Adrenal gland (tissue), 19 donors: ENCODE measurements at places on chromosomes 7 and 10. TPM values are rescaled to one million over a fixed set of nuclear protein-coding genes. Genes with fewer than 3 reads are reported as not detected.

GRCh38 chr10:91144961-91145360 is 75.5 kb upstream of the PCGF5 start:
- DNase-seq = no peak

- DNase-seq = peak; percentile 75
Observed at GRCh38 chr7:95476904-95477594, 8.7 kb upstream of the ASB4 start.

The OPN1SW gene
- not detected for total RNA-seq

GRCh38 chr7:158683541-158683940 is 21.1 kb downstream of the NCAPG2 start:
- DNase-seq = no peak

- no peak for DNase-seq
Observed at GRCh38 chr7:30176463-30177109, 41.8 kb downstream of the MTURN start.

DNA sequence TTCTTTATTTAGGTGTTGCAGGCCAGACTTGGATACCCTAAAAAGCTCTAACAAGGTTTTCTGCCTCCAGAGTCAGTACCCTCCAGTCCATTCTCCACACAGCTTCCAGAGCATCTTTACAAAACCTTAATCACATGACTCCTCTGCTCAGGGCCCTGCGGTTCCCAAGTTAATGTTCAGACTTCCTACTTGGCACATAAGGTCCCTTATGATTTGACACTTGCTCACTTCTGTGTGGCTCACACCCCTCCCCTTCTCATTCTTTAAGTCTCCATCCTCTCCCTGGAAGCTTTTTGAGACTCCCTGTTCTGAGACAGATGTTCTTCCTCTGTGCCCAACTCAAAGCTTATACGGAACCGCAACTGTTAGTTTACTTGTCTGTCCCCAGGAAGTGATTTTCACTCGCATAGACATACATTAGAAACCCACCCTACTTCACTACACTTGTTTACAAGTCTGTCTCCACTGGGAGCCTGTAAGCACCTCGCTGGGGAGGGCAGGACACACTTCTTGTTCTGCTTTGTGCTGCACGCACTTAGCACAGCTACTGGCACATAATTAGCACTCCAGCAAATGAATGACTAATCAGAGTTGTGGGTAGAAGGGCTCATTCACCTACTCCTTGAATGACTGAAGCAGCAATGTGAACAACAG is 154.3 kb upstream of the LAMB4 start:
- no peak for DNase-seq

GRCh38 chr10:16458166-16458955 is 21.6 kb downstream of the PTER start:
- no peak for DNase-seq

DNA sequence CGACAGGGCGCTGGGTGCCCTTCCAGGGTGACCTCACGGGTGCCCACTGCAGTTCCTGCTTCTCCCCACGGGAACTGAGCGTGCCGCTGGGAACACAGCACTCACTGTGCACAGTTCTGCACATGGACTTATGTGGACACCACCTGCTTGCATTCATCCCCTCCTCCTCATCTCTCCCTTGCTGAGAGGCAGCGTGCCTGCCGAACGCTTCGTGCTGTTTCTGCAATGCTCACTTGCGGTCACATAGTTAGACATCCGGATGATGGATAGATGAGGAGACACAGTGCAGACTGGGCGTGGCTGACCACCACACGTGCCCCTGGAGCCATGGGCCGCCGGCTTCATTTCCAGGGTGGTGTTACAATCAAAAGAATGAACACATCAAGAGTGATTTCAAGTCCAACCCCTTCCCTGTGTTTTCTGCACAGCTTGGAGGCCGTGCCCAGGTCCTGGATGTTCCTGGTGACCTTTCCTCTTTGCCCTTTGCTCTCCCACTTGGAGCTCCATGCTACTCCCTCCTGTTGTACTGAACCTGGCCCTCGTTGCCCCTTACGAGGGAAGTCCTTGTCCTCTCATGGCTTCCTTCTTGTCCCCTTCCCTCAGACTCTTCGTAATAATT is 119.4 kb downstream of the VIPR2 start:
- DNase-seq = no peak

DNA sequence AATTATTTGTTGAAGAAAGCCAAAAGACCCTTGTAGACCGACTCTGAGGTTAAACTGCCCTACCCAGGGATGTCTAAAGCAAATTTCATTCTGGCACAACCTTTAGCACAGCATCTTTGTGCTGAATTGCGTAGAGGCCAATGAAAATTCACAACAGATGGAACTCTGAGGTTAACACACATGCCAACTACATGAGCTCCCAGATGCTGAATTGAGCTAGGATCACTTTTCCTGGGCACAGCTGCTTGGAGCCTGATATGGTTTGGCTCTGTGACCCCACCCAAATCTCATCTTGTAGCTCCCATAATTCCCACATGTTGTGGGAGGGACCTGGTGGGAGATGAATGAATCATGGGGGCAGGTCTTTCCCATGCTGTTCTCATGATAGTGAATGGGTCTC is 158.0 kb upstream of the PTN start:
- DNase-seq = no peak

The FOXL3 gene
- total RNA-seq = not detected

GRCh38 chr10:16401416-16401815 is 35.4 kb upstream of the PTER start:
- DNase-seq = no peak

DNA sequence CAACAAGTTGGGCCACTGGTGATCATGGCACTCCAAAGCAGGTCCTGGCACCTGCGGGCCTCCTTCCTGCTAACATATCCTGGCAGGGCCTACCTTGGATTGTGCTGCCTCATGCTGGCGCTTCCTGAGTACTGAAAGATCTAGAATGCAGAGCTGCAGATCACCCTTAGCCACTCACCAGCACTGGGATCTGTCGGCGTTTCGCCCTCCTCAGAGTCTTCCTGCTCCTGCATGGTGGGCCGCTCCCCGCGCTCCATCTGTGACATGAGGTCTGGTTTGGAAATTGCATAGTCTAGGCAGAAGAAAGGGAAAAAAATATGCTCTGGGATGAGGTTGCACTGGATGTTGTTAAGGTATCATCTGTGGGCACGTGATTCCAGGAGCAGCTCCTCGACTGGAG is 10.0 kb downstream of the ZNF777 start:
- DNase-seq = no peak

The GBX1 gene
- total RNA-seq = not detected

DNA sequence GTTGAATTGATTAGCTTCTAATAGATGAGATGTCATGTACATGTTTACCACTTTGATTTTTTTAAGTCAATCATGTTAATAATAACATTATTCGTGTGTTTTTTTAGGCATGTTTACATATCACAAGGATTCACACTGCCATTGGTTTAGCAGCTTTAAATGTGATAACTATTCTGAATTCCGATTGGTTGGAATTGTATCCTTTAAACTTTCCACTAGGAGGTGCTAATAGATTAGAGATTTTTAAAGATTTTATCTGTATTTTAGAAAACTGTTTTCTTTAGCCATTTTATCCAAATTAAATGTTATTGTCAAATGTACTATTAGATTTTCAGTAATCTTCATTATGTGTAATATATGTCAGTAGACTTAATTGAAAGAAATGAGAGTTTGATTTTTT is 83.2 kb downstream of the HECTD2 start:
- no peak for DNase-seq

DNA sequence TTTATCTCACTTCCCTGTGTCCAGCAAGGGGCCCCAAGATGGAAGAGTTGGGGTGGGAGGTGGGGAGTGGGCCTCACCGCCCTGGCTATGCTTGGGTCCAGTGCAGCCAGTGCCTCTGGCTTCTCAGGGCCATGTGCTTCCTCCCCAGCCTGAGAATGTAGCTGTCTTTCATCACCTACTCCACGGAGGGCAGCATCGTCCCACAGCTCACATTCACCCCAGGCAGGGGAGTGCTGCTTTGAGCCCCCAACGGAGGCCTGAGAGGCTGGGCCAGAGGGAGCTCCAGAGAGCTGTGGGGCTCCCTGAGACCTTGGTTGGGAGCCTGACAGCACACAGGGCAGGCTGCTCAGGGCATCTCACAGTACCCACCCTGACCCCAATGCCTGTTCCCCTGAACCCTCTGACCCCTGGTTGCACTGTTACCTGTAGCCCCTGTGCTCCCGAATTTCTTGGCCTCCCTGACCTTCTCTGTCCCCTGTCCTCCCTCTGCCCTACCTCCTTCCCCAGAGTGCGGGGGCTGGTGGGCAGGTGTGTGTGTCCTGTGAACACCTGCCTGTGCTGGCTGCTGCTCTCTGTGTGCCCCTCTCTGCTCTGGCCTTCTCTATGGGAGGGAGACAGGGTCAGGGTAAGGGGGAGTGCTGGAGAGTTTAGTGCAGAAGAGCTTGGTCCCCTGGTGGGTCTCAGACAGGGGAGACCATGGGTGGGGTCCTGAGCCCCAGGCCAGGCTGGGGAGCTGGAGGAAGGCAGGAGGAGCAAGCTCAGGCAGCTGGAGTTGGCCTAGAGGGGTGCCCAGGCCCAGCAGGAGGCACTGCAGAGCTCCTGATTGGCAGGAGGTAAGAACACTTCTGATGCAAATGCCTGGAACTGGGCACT is 19.6 kb upstream of the ZNF488 start:
- DNase-seq = no peak

GRCh38 chr7:31883761-31884164 is 186.4 kb downstream of the PDE1C start:
- peak; percentile 11 for DNase-seq

DNA sequence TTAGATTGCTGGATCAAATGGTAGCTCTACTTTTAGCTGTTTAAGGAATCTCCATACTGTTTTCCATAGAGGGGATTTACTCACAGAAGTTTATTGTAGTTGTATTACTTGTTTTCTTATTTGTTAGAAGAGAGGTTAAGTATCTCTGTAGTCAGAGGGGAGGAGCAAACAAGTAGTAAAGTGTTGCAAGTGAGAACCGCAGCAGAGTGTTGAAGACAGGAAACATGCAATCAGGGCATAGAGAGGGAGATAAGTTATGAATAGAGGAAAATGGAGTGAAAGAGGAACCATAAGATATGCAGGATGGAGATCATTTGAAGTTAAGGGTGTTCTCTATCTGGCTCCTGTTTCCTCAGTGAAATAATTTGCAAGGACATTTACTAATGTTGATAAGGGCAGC is 331.4 kb upstream of the TMEM229A start:
- DNase-seq = no peak

- no peak for DNase-seq
Observed at GRCh38 chr7:7972128-7972527, 3.5 kb downstream of the GLCCI1 start.

- DNase-seq = no peak
Observed at GRCh38 chr10:80484676-80485075, 30.6 kb downstream of the TSPAN14 start.

DNA sequence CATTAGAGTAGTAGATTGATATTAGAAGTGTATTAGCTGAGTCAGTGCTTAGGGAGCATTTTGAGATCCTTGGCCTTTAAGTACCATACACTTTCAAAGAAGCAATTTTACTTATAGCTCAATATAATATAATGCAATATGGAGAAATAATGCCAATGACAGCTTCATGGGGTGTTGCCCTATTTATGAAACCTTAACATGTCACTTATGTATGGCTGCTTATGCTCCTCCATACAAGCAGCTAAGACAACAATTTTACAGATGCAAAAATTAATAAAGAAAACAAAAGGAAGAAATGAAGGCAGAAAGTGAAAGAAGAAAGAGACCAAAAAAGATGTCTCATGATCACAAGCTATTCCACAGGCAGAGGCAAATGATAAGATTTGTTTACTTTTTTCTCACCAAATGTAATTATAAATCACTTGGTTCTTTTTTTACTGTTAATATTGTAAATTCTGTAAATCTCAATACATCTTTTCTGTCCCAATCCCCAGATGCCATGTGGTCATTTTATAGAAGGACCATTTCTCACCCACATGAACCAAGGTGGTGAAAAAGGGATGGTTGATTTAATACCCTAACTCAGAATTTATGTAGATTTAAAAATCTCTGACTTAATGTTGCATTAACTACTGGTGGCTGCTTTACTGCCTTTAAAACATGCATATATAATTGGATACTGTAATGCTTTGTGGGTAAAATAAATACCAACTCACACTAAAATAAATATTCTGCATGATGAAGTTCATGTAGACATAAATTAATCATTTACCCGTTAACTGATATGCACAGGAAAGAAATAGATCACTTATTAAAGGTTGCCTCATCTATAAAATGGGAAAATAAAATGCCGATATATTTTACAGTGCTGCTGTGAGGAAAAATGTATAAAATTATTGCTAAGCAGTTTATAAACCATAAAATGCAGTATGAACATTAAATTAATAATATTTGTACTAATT is 33.5 kb upstream of the RHOBTB1 start:
- DNase-seq = no peak

- no peak for DNase-seq
Observed at GRCh38 chr10:113235508-113235907, 285.5 kb downstream of the TCF7L2 start.

- DNase-seq = peak; percentile 70
Observed at GRCh38 chr10:11161096-11161495, 143.4 kb downstream of the CELF2 start.

- no peak for DNase-seq
Observed at GRCh38 chr7:37065779-37066271, 341.5 kb upstream of the AOAH start.

DNA sequence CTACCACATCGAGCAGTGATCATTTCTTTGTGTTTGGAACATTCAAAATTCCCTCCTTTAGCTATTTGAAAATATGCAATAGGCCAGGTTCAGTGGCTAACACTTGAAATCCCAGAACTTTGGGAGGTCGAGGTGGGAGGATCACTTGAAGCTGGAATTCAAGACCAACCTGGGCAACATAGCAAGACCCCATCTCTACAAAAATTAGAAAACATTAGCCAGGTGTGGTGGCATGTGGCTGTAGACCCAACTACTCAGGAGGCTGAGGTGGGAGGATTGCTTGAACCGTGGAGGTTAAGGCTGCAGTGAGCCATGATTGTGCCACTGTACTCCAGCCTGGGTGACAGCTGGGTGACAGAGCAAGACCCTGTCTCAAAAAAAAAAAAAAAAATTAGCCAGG is 15.3 kb upstream of the EXOC4 start:
- no peak for DNase-seq
